ENCODE measurements at places on chromosomes 5 and 9.

DNA sequence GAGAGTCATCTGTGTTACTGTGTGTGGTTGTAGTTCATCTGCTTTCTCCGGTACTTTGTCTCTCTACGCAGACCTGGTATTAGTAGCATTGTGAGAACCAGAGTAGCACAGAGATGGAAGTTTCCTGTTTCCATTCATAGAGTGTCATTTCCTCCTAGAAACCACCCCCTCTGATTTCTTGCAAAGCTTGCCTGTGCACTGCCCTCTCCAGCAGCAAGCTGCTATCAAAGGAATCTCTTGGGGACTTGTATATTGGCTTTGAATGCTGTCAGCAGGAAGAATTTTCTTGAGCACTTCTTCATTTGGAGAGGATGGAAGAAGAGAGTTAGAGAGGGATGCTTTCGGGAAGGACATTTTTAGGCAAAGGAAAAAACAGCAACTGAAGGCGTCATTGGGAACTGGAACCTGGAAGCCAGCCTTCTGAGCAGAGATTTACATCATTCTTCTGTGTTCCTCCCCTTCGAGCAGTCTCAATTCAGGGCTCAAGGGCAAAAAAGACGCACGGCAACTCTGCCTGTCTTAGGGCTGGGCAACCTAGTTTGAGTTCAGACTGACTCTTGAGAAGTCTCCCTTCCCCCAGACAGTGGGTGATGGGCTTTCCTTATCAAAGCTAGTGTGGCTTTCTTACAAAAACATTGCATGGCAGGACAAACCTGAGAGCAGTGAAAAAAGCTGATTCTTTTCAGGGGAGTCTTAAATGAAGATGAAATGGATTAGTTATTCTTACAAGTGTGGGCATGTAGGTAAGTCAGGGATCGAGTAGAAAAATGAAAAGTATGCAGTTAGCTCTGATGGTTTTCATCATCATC lies 226.3 kb downstream of the AOPEP start:
- no peak for DNase-seq

DNA sequence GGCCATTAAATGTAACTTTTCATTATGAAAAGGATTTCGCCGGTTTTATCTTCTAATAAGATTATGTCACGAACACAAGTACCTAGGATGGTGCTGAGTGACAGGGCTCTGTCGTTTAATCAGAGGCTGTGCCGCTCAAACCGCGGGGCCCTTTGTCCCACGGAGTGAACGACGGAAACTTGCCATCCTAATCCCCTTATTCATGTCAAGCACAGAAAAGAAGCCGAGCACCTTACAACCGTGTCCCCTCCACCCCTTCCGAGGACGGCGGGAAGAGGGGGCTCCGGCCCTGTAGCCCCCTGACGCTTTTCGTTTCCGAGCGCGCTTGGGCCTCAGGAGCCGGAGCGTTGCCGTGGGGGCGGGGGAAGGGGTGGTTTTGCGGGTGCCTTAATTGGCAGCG lies 11.2 kb downstream of the LMX1B start:
- DNase-seq, result no peak

GRCh38 chr9:127330501-127330900 lies 65.9 kb downstream of the GARNL3 start:
- DNase-seq, result no peak

GRCh38 chr9:91948597-91949391 lies 1.2 kb downstream of the ROR2 start:
- no peak for DNase-seq

- no peak for DNase-seq
Measured at GRCh38 chr9:27499451-27499850, 24.6 kb upstream of the IFNK start.

- DNase-seq, result no peak
Measured at GRCh38 chr9:129418451-129418850, 202.4 kb downstream of the C9orf50 start.

- no peak for DNase-seq
Measured at GRCh38 chr9:4366591-4367330, 66.9 kb upstream of the GLIS3 start.

DNA sequence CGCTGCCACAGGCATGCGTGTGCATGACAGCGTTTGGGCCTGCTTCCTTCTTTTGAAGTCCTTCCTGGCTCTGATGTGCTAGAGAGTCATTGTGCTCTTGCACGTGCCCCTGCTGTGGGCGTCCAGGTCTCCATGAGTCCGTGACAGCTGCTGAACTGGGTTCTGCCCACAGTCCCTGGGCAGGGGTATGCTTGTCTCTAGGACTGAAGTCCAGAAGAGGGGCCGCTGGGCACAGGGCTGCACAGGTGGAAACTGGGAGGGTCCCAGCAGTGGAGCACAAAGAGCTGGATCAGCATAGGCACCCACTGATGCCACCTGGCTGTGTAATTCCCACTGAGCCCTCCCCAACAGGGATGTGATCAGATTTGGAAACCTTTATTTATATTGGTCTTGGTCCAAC lies 169.4 kb downstream of the IRX2 start:
- no peak for DNase-seq

DNA sequence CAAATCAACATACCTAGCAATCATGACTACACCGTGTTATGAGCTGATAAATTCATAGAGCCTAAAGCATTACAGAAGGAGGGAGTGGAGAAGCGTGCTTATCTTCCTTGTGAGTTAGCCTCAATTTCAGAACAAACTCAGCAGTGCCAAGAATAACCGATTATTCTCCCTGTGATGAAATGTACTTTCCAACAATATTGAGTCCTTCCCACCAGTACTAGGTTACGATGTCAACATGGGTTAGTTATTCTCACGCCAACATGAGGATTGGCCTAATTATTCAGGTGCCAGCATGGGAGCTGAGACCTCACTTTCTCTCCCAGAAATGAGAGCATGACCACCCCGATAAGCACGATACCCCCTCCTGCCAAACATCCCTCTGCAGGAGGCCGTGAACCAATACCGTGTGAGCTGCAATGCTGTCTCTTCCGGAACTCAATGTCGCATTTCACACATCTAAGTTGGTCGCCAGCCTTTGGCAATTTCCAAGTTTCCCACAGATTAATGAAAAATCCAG lies 193.7 kb downstream of the ENC1 start:
- DNase-seq, result no peak

- DNase-seq, result no peak
Measured at GRCh38 chr5:12805165-12805698, 901.0 kb upstream of the CTNND2 start.

- DNase-seq, result no peak
Measured at GRCh38 chr5:163565492-163565891, 60.1 kb downstream of the MAT2B start.

DNA sequence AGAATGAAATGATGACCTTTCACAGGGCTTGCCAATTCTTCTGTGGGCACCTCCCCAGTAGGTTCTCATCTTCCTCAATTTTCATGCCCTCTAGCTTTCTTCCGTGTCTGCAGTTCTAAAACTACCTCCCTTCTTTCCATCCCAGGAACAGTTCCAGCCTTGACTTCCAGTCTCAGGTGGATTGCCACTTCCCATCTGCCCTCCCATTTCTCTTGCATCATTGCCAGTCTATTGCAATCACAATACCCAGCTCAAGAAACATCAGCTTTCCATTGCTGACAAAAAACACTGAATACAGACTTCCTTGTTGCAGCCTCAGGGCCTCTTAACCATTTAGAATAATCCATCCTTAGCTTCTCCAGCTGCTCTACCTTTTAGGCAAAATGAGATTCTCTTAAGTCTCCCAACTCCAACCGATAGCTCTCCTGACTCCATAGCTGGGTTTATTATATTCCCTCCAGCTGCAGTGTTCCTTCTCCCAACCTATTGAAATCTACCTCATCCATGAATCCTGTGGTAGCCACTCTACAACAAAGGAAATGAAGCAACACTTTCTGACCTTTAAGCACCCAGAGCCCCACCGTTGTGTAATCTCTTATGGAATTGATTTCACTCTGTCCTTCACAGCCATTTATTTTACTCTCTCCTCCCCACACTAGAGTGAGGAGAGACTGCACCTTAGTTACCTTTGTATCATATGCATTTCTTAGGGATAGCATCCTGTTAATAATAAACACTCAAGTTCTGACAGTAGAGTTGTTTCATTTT lies 75.6 kb upstream of the PCA3 start:
- no peak for DNase-seq

GRCh38 chr9:75505654-75506053 lies 384.8 kb upstream of the PCSK5 start:
- no peak for DNase-seq

DNA sequence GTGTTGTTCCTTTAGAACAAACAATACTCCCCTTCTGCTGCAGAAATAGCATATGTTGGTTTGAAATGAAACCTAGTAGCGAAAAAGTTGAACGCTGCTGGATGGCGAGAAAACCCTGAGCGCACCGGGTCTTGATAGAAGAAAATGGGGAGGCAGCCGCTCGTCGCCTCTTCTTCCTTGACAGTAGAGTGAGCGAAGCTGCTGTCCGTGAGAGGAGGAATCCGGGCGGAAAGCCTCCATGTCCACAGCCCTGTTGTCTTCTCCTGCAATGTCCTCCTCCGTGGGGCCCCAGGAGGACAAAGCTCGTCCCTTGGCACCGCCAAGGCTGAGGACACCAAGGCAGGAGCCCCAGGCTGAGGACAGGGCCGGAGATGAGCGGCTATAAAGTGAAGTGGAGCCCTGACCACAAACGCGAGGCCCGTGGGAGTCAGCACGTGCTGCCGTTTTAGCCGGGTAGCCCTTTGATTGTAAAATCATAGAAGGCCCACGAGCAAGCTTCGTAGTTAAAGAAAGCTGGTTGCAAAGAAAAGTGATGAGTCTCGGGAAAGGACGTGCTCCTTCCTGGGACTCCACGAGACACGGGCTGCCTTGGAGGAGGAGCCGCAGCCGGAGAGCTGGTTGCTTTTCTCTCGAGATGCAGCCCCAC lies 35.6 kb downstream of the MRPL36 start:
- DNase-seq, result no peak

DNA sequence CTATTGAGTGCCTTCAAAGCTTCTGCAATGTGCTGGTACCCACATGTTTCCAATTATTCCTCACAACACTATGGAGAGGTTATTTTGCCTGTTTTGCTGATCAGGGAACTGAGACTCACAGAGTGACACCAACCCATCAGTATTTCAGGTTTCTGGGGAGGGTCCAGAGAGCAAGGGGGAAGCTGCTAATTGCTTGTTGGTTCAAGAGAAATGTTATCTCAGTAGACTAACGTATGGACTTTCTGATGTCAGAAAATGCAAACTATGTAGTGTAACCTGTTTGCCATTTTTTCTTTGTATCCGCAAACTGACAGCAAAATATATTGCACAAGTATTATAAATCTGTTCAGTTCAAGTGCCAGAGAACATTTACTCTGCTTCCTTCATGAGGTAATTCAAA lies 108.3 kb upstream of the MSX2 start:
- no peak for DNase-seq

- DNase-seq, result no peak
Measured at GRCh38 chr5:61649231-61649630, 317.2 kb downstream of the ZSWIM6 start.

DNA sequence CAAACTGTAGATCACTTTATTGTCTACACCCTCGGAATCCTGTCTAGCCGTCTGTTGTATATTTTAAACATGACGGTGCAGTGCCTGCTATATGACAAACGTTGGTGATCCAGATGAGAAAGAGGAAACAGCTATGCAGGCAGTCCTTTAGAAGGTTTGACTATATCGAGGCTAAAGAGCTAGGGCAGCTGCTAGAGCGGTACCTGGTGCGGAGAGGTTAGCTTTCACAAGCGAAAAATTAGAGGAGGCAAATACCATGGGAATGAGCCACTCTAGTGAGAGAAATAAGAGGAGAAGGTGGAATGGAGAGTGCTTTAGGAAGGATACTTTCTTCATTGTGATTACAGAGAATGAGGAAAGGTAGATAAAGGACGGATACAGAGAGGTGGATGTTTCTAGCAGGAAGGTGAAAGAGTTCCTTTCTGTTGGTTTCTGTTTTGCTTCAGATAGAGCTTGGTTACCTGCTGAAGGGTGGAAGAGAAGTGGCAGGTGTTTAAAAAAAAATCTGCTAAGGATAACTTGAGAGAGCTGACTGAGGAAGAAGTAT lies 959 bp upstream of the FBXL17 start:
- DNase-seq, result no peak

GRCh38 chr5:124929000-124929399 lies 182.6 kb upstream of the ZNF608 start:
- no peak for DNase-seq

DNA sequence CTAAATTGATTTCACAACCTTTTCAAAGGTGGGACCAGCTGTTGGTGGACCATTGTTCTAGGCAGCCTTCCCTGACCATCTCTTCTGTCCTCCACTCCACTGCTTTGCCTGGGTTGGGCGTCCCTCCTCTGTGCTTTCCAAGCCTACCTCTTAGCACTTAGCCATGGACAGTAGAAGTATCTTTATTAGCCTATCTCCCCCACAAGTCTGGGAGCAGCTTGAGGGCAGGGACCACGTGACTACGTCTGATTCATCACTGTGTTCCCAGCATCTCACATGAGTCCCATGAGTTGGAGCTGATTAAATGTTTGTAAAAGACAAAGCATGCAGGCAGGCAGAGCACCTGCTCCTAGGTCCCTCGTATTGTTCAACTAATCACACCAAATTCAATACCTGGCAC lies 20.9 kb downstream of the MORN5 start:
- no peak for DNase-seq

DNA sequence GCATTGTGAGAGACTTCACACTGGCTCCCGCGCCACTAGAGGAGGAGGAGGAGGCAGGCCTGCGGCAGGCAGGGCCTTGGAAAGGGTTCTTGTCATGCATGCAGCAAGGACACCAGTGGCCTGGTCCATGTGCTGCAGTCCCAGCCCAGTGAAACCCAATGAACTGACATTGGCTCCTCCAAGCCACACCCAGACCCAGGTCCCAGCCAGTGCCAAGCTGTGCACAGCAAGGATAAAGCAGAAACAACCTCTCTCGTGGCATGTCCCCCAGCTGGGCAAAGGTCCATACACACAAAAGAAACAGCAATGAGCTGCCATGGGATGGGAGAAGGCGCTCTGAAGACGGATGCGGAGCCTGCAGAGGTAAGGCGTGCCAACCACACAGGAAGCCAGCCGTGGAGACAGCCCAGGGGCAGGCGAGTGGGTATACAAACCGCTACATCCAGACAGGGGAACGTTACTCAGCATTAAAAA lies 89.2 kb downstream of the SEMA4D start:
- DNase-seq, result no peak

- no peak for DNase-seq
Measured at GRCh38 chr5:159017786-159018185, 81.9 kb downstream of the EBF1 start.

- DNase-seq, result peak; percentile 22
Measured at GRCh38 chr5:115246361-115246991, 16.2 kb downstream of the PGGT1B start.

DNA sequence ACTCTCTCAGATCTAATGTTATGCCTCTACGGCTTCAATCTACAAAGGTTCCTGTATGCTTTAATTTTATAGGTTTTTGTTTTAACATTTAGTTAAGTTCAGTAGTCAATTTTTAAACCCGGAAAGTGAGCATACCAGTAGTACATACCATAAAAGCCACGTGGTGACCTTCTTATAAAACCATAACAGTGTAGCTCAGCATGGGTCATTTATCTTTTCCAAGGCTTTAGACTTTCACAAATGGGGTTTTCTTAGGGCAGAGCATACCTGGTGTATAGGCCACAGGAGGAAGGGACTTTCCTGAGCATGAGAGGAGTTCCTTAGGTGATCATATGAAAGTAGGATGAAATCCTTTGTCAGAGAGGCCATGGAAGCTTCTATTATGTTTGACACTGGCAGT lies 23.2 kb downstream of the ECM2 start:
- DNase-seq, result no peak

GRCh38 chr9:38205279-38205678 lies 136.3 kb upstream of the SHB start:
- DNase-seq, result no peak

GRCh38 chr5:1910861-1911772 lies 28.4 kb upstream of the IRX4 start:
- DNase-seq, result no peak
